ENCODE measurements at places on chromosomes 3 and 15.

- no peak for DNase-seq
Measured at GRCh38 chr3:186599785-186600166, 13.1 kb upstream of the AHSG start.

- DNase-seq, result no peak
Measured at GRCh38 chr15:69467636-69468035, 15.0 kb downstream of the RPLP1 start.

DNA sequence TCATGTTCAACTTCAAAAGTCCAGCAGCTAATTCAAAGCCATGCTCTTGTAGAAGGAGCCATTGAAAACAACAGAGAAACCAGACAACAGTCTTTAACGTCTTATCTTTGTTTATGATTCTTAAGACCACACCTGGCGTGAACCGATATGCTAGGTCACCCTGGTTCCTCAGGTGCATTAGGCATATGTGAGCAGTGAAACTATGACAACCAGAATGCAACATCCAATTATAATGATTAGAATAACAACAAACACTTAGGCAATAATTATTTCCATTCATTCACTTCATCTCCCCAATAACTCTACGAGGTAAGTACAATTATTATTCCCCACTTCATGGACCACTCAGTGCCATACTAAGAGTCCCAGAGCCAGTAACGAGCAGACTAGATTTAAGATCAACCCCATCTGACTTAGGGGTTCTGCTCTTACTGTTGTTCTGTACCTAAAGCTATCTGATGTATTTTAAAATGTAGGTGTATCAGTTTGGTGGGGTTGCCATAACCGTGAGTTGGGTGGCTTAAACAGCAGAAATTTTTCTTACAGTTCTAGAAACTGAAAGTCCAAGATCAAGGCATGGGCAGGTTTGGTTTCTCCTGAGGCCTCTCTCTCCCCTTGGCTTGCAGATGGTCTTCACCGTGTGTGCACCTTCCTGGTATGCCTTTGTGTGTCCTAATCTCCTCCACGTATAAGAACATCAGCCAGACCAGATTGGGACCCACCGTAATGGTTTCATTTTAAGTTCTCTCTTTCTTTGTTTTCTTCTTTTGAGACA is 997.8 kb upstream of the CFAP20DC start:
- DNase-seq, result no peak

DNA sequence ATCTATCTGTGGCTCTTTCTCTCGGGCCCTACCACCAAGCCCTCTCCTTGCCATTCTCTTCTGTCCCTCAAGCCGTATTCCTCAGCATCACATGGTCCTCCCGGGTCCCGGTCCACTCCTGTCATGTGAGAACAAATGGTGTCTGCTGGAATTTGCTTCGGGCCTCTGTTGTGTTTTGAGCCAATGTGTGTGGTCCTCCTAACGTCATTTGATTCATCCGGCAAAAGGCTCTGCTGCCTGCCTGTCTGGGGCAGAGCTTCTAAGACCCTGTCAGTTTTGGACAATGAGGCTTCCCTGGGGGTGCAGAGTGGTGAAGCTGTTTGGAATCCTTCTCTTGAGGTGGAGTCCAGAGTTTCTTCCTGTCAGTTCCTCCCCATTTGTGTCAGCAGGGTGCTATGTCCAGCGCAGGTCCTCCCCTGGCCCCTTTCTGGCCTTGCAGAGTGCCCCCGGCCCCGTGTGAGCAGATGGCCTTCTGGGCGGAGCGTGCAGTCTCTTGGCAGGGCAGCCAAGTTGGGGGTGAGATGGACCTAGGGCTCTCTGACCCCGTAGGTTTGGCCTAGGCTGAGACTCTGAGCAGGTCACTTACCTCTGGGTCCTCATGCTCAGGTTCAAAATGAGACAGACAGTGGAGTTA is 93.6 kb downstream of the APBA2 start:
- DNase-seq, result no peak

- no peak for DNase-seq
Measured at GRCh38 chr3:88412346-88412745, 262.6 kb downstream of the C3orf38 start.

GRCh38 chr3:27486336-27486735 is 2.2 kb upstream of the SLC4A7 start:
- peak; percentile 58 for DNase-seq

- DNase-seq, result no peak
Measured at GRCh38 chr3:181610973-181611265, 100.8 kb upstream of the SOX2 start.

GRCh38 chr3:61943975-61944374 is 382.6 kb downstream of the PTPRG start:
- no peak for DNase-seq
